SJSA1 (cell line): ENCODE measurements at places on chromosomes 12 and 14.
A peak's percentile ranks its signal among the peaks of the same experiment; 100 is the strongest.

DNA sequence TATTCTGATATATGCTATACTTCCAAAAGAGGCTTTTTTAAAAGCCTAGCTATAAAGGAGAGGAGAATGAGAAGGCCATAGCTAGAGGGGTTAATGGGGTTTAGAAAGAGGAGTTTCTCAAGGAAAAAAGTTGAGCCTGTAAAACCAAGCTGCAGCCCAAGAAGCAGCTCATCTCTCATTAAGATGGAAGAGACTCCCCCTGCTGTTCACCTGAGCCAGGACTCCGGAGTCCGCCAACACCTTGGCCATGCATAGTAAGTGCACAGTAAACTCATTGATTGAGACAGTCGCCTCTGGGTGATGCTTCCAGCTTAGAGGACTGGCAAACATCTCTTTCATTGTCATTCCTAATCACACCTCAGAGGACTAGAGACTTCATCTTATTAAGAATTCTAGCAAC is 46.2 kb downstream of the ANO2 start:
- DNase-seq = no peak

DNA sequence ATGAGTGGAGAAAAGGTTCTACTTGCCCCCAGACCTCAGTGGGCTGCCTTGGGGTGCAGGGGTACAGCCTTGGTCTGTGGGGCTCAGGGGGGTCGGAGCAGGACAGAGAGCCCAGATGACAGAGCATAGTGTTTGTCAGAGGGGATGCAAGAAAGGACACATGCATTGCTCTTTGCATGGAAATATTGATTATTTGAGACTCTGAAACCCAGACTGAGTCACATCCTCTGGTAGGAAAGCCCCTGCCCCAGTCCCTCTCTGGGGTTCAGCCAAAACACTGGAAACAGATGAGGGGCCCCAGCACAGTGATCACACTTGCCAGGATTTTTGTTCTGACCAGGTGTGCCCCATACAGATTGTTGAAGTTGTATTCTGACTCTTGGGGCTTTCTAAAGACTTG is 1094.4 kb downstream of the BCL11B start:
- no peak for DNase-seq

- DNase-seq = peak; percentile 84
Observed at GRCh38 chr12:124369055-124369826, 74.3 kb downstream of the RFLNA start.

- DNase-seq = no peak
Observed at GRCh38 chr14:34749408-34749807, 35.0 kb upstream of the CFL2 start.

DNA sequence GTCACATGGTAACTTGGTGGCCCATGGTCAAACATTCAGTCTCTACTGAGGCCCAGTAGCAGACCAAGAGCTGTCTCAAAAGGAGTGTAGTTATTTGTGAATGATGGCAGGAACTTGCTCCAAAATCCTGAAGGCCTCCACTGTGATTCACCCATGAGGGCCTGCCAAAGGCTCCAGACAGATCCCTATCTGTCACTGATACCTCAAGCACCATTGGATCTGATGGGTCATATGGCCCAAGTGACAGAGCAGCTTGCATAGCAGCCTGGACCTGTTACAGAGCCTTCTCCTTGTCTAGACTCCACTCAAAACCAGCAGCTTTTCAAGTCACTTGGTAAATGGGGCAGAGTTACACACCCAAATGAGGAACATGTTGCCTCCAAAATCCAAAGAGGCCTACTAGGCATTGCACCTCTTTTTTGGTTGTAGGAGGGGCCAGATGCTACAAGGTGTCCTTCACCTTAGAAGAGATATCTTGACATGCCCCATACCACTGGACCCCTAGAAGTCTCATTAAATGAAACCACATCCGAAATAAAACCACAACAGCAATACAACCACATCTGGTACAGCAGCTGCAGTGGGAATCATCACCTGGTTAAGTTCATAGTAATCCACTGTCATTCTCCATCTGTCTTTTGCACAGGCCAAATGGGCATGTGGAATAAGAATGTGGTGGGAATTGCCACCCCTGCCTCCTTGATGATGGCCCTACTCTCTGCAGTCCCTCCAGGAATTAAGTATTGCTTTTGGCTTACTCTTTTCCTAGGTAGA is 150.4 kb upstream of the MAX start:
- DNase-seq = no peak

- DNase-seq = no peak
Observed at GRCh38 chr12:123233505-123234308, 471 bp downstream of the MTRFR start.

DNA sequence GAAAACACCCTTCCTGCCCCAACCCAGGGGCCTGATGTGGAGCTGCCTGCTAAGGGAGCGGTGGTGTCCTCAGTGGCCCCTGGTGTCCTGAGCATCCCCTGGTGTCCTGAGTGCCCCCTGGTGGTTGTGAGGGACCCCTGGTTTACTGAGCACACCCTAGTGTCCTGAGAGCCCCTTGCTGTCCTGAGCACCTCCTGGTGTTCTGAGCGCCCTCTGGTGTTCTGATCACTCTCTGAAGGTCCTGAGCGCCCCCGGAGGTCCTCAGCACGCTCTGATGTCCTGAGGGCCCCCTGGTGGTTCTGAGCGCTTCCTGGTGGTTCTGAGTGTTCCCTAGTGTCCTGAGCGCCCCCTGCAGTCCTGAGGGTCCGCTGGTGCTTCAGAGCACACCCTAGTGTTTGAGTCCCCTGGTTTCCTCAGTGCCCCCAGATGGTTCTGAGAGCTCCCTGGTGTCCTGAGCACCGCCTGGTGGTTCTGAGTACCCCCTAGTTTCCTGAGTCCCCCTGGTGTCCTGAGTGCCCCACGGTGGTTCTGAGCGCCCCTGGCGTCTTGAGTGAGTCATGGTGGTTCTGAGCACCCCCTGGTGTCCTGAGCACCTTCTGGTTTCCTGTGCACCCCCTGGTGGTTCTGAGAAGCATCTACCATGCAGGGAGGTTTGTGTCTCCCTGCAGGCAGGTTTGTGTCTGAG is 1004.2 kb downstream of the TMEM121 start:
- DNase-seq = no peak

DNA sequence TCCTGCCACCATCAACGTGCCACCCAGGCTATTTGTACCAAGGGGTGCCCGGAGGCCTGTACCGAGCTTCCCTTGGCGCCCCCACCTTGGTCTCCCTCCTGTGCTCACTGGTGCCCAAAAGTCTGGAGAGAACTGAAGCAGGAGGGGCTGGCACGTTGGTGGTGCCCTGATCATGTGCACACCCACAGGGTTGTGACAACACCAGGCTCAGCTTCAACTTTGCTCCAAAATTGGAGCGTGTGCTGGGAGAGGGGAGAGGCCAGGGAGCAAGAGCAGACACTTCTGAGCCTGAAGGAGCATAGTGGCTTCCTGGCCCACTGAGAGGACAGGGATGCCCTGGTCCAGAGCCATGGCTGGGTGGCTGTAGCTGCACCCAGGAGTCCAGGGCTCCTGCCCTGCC is 13.0 kb upstream of the LPCAT3 start:
- no peak for DNase-seq

DNA sequence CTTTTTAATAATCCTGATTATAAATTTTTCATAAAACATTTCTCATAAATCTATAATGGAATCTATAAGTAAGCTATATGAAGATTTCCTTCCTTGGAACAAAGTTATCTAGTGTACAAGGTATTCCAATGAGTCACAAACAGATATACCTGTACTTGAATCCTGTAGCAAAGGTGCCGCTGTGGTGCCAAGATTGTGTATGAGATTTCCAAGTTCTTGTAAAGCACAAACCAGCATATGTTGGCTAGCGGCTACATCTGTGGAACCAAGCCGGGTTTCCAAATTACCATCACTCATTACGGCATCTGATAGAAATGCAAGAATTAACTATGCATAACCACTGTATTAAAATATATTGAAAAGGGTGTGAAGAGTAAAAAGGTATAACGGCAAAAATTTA is 34.1 kb downstream of the HEATR5A start:
- DNase-seq = no peak

- DNase-seq = no peak
Observed at GRCh38 chr12:82774666-82775065, 88.0 kb downstream of the TMTC2 start.
